ENCODE measurements at places on chromosomes 4 and X.

GRCh38 chrX:69216446-69216845, 51.2 kb upstream of the PJA1 start:
- no peak for DNase-seq

DNA sequence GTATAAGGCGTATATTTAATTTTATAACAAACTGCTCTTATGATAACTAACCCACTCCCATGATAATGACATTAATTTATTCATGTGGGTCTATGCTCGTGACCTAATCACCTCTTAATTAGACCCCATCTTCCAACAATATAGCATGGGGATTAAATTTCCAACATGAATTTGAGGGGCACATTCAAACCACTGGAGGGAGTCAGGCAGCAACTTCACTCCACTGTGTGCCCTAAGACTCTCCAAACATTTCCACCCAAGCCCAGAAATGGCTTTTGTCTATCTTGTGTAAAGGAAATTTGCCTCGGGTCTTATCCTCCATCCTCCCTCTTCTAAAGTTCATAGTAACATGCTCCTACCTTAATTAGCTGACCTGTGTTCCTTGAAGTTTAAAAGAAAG, 616.1 kb upstream of the CPEB2 start:
- DNase-seq: no peak

- no peak for DNase-seq
Observed at GRCh38 chrX:317424-318067, 1.1 kb downstream of the GTPBP6 start.

DNA sequence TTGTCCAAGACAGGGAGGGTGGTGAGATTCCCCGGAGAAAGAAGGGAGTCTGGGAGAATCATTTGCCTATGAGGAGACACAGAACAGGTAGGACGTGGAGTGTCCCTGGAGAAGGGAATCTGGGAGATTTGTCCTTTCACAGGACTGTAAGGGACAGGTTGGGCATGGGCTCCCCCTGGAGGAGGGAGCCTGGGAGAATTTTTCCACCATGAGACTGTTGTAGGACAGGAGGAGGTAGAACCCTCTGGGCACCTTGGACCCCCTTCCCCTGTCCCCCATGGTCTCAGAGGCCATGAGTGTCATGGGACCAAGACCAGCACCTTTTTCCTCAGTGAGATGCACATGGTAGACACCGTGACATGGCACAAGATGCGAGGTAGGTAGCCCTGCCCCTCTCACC, 2.8 kb downstream of the PORCN start:
- DNase-seq: no peak

DNA sequence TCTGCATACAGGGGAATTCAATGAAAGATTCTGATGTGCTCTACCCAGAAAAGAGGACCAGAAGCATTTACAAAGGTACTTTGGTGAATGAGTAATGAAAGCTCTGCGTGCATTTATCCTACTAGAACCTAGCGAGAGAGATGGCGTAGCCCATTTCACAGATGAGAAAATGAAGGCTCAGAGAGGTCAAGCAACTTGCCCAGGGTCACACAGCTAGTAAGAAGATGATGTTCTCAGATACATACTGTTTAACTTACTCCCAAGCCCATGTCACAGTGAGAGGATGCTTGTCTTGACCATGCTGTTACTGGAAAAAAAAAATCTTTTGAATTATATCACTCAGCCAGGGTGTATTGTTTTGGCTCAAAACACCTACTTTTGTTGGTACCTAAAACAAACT, 317.3 kb downstream of the LDB2 start:
- no peak for DNase-seq

GRCh38 chr4:7156328-7156727, 36.0 kb upstream of the SORCS2 start:
- no peak for DNase-seq

Data from stimulated activated CD8-positive, alpha-beta memory T cell treated with anti-CD3 and anti-CD28 coated beads, Interleukin-7, amount 100 ng/mL, for 1 hour (primary cell).